ENCODE measurements at places on chromosomes 2 and 18.

DNA sequence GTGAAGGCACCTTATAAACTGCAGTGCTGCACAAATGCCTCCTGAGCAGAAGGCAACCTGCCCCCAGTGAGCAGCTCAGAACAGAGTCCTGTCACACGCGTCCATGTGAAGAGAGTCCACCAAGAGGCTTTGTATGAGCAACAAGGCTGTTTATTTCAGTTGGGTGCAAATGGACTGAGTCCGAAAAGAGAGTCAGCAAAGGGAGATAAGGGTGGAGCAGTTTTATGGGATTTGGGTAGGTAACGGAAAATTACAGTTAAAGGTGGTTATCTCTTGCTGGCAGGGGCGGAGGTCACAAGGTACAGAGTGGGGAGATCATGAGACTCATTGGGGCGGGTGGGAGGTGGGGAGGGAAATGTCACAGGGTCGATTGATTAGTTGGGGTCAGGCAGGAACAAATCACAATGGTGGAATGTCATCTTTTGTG, 53.4 kb upstream of the RALBP1 start:
- DNase-seq = no peak

GRCh38 chr18:80037869-80038630, 3.8 kb downstream of the RBFA start:
- DNase-seq = no peak

- no peak for DNase-seq
Observed at GRCh38 chr2:25229279-25230197, 61.2 kb upstream of the POMC start.

- peak; percentile 97 for DNase-seq
Observed at GRCh38 chr2:96528006-96528699, 8.4 kb upstream of the ARID5A start.

DNA sequence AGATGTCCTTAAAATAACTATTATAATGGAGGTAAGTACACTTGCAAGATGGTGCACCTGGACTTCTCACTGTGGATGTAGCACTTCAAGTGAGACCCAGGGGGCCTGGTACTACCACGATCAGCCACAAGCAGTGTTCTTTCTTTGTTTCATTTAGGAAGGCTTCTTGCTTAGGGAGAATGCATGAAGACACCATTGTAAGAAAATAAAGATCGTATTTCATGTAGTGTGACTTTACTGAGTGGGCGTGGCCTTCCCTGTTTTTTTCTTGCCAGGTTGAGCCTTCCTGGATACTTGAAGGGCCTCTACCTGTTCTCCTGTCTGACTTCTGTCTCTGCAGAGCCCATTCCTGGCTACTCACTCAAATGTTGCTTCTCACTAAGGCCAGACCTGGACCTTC, 615.6 kb upstream of the SOX11 start:
- no peak for DNase-seq

All from ascending aorta (tissue), 2 donors.